ENCODE measurements at places on chromosomes 16 and 17.

GRCh38 chr16:46756772-46757171 lies 8.6 kb upstream of the MYLK3 start:
- no peak for DNase-seq

GRCh38 chr17:20067711-20068110 lies 58.6 kb downstream of the SPECC1 start:
- no peak for DNase-seq

DNA sequence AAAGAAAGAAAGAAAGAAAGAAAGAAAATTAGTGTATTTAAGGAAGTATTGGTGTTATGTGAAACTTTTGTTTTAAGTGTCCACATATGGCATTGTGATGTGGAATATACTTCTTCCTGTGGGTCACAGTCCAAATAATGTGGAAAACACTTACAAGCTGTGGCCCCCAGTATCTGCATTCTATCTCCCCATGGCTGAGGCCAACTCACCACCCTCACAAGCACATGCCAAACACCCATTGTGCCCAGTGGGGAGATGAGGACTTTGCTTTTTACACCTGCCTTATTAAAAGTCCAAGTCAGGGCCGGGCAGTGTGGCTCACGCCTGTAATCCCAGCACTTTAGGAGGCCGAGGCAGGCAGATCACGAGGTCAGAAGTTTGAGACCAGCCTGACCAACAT lies 4.0 kb upstream of the P2RX5 start:
- DNase-seq = no peak

GRCh38 chr17:59377410-59377809 lies 46.0 kb downstream of the YPEL2 start:
- peak; percentile 93 for DNase-seq

DNA sequence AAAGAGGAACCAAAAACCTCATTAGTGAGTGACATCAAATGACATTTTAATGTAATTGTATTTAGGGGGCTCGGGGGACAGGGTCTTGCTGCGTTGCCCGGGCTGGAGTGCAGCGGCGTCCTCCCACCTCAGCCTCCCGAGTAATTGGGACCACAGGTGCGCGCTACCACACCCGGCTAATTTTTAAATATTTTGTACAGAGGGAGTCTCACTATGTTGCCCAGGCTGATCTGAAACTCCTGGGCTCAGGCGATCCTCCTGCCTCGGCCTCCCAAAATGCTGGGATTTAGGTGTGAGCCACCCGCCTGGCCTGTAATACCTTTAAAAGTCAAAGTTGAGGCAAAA lies 581 bp downstream of the SNRNP25 start:
- no peak for DNase-seq

- no peak for DNase-seq
Measured at GRCh38 chr16:11273721-11274324, 394 bp upstream of the PRM3 start.

DNA sequence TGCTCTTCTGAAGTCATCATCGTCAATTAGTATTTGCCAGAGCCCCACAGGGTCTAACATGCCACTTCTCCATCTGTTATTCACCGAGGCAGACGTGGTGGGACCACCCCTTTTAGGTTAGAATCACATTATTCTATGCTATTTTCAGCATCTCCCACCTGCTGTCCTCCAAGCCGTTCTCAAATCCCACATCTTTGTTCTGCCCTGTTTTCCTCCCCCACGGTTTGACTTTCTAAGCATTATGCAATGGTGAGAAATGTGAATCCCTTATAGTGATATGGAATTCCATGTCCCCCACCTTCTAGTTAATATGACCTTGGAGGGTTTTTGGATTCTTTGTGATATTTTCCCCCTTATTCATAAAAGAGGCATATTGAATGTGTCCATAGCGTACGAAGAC lies 634.1 kb upstream of the RBFOX1 start:
- no peak for DNase-seq

GRCh38 chr16:23141500-23141899 lies 7.8 kb downstream of the USP31 start:
- DNase-seq = no peak

DNA sequence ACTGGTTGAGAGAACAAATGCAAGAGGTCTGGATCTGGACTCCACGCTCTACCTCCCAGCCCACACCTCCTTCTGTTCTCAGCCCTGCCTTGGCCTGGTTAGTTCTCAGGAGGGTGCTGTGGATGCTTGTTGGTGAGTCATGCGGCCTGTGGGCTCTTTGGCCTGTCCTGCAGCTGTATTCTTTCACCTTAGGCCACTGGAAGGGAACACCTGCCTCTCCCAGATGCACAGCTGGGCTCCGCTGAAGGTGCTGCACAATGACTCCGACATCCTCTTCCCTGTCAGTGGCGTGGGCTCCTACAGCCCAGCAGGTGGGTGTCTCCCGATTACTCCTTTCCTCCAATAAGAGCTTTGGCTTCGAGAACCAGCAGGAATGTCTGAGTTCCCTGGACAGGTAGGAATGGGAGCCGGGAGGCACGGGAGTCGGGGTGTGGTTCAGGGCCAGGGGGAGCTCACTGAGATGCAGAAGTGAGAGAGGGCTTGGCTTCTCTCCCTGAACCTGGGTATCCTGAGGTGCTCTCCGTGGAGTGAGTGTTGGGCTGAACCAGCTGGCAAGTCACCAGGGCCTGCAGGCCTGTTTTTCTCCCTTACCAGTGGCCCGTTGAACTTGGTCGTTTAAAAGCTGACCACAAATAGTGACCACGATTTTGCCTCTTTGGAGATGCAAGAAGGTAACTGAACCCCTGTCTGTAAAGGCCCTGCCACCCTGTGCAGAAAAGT lies 85.0 kb downstream of the SNX29 start:
- DNase-seq = no peak
